ENCODE measurements at places on chromosomes 12 and 14.

DNA sequence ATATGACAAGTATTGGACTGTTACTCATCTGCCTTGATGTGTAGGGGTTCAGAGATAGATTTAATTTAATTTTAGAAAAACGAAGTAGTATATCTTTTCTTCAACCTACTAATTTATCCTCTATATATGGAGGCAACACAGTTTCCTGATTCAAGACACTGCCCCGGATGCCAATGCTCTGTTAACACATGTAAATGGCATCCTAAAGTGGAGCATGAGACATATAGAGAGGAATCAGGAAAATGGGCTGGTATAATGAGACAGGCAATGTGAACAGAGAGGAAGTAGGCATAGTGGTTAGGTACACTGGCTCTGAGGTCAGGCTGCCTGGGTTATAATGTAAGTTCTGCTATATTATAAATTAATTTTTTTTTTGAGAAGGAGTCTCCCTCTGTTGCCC, 85.6 kb downstream of the OTOGL start:
- no peak for DNase-seq

DNA sequence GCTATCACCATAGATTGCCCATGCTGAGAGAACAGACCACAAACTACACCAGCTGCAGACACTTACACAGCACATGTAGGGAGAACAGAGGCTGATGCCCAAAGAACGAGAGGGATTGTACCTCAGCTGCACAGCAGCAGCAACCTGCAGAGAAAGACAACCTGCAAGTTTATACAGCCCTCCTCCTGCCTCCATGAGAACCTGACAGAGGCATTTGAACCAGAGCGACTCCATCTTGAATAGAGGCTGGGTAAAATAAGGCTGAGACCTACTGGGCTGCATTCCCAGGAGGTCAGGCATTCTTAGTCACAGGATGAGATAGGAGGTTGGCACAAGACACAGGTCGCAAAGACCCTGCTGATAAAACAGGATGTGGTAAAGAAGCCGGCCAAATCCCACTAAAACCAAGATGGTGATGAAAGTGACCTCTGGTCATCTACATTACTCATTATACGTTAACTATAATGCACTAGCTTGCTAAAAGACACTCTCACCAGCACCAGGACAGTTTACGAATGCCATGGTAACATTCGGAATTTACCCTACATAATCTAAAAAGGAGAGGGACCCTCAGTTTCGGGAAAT, 262.4 kb upstream of the HMGA2 start:
- peak; percentile 79 for DNase-seq

- DNase-seq = no peak
Measured at GRCh38 chr12:130087222-130087621, 75.0 kb upstream of the FZD10 start.

GRCh38 chr12:120132054-120132836, 15.7 kb upstream of the RAB35 start:
- no peak for DNase-seq

DNA sequence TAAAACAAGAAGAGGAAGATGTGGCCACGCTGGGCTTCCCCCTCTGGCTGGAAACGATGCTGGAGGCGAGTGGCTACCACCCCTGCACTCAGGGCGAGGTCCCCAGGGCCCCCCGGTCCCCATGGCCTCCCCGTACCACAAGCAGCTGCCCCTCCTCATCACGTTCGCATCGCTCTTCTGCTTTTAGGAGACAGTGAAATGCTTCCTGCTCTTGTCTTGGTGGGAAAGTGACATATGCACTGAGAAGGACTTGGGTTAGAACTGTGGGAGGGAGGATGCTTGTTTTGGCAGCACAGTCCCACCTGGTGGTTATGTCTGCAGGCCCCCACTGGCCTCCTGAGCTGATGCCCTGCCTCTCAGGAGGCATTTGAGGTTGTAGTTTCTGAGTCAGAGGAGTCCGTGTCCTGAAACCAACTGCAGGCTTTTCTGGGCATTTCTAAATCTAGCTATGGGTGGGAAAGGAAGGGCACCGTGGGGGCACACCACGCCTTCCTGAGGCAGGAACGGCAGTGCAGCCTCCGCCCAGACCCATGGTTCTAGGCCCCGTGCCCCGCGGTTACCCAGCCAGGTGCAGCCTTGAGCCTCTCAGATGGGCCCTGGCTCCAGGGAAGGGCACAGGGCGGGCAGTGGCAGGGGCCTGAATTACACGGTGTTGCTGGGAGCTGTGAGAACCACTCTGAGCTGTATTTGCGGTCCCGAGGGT, 139.3 kb downstream of the ADGRD1 start:
- DNase-seq = peak; percentile 66

- no peak for DNase-seq
Measured at GRCh38 chr14:102693006-102693755, 84.1 kb upstream of the TRAF3 start.

- DNase-seq = peak; percentile 94
Measured at GRCh38 chr12:54935235-54935951, 49.2 kb downstream of the TESPA1 start.

- DNase-seq = peak; percentile 11
Measured at GRCh38 chr14:92670160-92670559, 78.3 kb downstream of the LGMN start.

GRCh38 chr14:33679025-33679424, 271.8 kb downstream of the EGLN3 start:
- DNase-seq = no peak

GRCh38 chr12:57764662-57765002, 2.2 kb downstream of the CYP27B1 start:
- peak; percentile 25 for DNase-seq

GRCh38 chr12:132305560-132305966, 23.8 kb downstream of the GALNT9 start:
- DNase-seq = no peak

DNA sequence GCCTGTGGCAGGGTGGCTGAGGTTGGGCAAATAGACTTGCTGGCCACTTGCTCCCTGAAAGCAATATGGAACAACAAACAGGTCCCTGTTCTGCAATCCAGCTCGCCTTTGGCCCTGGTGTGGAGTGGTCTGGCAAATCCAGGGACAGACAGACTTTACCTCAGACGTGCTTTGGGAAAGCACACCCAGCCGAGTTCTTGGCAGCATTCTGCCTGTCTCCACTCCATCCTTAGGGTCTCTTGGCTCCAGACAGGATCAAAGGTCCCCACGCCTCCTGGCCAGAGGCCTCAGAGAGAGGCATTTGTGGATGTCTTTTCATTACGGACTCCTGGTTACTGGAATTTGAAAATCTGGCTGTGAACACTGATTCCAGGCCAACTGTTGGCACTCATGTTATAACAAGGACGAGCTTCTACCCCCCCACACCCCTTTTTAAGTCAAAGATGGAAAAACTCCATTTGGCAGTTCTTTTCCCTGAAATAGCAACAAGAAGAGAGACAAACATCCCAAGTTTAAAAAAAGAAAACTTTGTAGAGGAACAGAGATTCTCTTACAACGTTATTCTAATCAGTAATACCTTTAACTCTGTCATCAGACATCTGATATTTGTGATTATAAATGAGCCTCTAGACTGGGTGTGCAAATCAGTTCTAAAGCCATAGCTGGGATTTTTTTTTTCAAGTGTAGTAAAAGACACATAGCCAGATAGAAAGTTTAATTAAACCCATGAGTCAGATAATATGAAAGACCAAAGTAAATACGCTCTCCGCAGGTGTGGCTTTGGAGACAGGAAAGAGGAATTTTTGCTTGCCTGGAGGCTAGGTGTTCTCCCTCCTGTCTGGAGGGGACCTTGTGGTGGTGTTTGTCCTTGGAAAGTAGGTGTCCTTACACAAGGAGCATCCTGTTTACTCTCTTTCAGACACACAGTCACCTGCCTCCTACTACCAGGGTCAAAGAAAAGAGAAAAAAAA, 60.7 kb downstream of the GALNT8 start:
- DNase-seq = peak; percentile 49

Measured in PC-3 (cell line).